ENCODE measurements at places on chromosomes 11 and 22.
A peak's percentile ranks its signal among the peaks of the same experiment; 100 is the strongest.

GRCh38 chr11:3616721-3617460 is 24.9 kb downstream of the ART5 start:
- no peak for DNase-seq

DNA sequence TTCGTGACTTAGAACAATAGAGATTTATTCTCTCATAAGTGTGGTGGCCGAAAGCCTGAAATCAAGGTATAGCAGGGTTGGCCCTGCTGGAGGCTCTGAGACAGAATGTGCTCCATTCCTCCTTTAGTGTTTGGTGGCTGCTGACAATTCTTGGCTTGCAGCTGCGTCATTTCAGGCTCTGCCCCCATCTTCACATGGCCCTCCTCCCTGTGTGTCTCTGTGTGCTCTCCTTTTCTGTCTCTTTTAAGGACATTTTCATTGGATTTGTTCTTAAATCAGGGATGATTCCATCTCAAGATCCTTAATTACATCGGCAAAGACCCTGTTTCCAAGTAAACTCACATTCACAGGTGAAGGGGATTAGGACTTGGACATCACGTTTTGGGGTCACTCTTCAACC is 10.2 kb upstream of the APOL6 start:
- no peak for DNase-seq

GRCh38 chr11:107545101-107545514 is 20.4 kb downstream of the ALKBH8 start:
- no peak for DNase-seq

DNA sequence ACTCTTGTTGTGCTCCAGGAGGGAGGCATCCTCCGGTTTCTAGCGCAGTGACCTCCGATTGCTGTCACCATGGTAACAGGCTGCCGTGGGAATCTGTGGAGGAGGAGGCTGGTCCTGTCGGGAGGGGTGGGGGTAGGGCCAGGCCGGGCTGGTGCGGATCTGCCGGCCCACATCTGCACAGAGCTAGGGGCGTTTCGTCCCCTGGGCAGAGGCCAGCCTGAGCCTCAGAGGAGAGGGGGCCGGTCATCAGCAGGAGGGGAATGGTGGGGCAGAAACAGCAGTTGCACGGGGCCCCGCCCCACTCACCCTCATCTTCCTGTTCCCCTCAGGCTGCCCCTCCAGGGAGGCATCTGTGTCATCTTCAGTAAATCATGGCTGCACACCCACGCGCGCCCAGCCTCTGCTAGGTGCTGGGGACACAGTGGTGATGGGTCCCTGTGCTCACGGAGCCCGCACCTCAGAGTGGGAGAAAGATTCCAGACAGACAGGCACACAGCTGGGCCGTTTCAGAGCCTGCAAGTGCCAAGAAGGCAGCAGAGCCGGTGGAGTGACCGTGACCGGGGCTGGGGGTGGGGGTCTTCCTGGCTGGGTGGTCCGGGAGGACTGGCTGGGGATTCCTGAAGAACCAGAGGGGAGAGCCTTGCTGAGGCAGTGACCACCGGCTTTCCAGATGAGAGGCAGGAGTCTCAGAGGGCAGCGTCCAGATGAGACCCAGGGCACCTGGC is 120.5 kb downstream of the CACNA1I start:
- no peak for DNase-seq

GRCh38 chr22:16847271-16847670 is 22.1 kb upstream of the XKR3 start:
- DNase-seq, result no peak

DNA sequence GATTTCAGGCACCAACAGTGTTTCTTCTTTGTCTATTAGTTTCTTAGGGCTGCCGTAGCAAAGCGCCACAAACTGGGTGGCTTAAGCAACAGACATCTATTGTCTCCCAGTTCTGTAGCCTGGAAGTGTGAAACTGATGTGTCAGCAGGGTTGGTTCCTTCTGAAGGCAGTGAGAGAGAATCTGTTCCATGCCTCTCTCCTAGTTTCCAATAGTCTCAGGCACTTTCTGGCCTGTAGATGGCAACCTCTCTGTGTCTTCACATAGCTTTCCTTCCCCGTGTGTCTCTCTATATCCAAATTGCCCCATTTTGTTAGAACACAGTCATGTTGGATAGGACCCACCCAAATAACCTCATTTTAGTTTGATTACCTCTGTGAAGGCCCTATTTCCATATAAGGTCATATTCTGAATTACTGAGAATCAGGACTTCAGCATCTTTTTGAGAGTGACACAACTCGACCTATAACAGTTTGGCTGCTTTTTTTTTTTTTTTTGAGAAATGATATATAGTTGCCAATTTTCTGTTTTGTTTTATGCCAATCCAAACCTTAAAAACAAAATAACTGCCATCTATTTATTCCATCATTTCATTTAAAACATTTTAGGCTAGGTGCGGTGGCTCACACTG is 108.2 kb downstream of the SLC36A4 start:
- DNase-seq, result no peak

DNA sequence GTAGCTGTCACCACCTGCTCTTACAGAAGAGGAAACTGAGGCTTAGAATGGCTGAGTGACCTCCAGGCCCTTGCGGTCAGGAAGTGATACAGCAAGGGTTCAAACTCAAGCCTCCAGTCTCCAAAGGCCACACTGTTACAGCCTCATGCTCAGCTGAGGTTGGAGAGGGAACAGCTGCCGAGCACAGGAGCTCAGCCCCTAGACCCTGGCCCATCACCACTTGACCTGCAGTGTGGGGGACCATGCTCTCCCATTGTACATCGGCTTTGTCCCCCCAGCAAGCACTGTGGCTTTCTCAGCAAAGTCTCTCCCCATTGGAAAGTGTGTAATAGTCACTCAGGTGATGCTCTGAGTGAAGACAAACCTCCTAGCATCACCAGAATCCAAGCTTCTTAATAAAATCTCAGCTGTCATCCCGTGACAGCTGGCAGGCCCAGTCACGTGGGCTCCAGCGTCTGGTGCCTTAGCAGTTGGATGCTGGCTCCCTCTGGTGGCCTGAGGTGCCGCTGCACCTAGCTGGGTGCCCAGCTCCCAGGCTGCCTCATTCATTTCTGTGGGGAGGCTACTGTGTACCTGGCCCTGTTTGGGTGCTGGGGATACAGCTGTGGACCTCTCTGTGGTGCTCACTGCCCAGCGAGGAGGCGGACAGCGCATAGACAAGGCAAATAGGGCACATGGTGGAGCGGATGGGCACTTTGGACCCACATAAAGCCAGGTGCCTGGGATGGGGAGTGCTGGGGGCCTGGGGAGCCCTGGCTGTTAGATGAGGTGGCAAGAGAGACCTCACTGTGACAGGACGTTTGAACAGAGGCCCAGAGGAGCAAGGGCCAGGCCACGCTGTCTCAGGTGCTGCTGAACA is 19.1 kb upstream of the MYRF start:
- peak; percentile 57 for DNase-seq

- no peak for DNase-seq
Observed at GRCh38 chr22:48944751-48945620, 882.7 kb downstream of the BRD1 start.

DNA sequence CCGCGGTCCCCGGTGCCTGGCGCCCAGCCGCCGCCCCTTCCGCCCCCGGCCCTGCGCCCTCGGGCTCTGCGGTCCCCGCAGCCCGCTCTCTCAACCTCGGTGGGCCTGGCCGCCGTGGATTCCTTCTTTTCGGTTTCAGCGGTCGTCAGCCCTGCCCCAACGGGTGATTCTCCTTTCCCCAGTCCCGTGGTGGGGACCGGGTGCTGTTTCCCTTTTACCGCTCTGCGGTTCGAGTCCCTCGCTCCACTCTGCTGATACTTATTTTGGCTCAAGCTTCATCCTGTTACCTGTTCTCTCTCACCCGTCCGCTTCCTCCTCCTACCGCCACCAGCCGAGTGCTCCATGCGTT is 494 bp downstream of the ZDHHC5 start:
- DNase-seq, result no peak

GRCh38 chr11:61309141-61309540 is 14.0 kb upstream of the VWCE start:
- no peak for DNase-seq

GRCh38 chr22:44571566-44572413 is 73.8 kb upstream of the RTL6 start:
- no peak for DNase-seq

DNA sequence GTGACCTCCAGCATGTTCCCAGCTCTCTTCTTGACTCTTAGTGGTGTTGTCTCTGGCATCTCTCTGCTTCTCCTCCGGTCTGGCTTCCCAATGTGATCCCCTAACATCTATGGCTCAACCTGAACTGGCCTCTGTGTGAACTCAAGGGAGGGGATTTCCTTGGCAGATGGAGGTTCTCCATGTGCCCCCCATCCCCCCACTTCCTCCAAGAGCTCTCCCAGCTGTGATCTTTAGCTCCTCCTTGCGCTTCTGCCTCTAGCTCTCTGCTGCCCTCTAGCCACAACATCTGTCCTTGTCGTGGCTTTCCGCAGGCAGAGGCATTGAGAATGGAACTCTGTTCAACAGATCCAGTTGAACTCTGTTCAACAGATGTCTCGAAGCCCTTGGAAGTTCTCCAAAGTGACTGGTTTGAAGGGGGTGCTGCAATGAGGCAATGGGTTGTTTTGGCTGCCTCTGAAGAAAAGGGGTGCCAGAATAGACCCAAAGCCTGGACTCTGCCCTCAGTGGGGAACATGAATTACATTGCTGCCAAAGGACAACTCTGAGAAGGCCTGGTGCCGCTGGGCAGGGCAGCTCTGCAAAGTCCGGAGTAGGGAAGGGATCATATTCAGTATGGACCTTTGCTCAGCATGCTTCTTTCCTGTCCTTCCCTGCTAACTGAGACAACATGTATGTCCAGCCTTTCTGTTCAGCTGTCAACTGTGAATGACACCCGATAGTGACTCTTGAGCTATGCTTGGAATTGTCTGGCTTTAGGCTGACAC is 61.9 kb downstream of the ADM start:
- peak; percentile 20 for DNase-seq

DNA sequence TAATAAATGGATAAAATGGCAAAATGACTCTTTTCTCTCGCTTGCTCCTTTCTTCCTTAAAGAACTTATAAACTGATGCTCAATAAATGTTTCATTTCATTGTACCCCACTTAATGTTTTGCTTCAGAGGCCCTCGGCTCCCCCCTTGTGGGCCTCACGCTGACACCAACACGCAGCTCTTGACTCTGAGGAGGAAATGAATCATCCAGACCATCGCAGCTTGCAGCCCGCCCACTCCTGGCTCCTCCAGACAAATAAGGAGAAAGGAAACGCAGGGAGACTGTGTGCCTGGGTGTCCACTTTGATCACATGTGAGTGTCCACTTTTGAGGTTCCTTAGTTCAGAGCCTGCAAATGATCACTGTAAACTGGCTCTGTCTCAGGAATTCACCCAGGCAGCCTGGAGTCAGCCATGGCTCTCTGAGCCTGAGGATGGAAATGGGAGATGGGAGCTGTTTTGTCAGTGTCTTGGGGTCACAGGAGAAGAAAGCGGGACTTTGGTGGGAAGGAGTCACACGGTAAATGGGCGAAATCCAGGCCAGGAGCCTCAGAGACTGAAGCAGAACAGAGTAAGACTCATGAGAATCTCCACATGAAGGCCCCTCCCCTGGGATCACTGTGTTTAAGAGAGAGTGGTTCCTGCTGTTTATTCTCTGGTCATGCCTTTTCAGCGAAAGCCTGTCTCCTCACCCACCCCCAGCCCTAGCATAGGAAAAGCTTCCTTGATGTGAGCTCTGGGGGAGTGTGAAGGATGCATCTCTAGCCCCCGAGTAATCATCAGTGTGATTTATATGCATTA is 96.5 kb downstream of the CWC15 start:
- no peak for DNase-seq

DNA sequence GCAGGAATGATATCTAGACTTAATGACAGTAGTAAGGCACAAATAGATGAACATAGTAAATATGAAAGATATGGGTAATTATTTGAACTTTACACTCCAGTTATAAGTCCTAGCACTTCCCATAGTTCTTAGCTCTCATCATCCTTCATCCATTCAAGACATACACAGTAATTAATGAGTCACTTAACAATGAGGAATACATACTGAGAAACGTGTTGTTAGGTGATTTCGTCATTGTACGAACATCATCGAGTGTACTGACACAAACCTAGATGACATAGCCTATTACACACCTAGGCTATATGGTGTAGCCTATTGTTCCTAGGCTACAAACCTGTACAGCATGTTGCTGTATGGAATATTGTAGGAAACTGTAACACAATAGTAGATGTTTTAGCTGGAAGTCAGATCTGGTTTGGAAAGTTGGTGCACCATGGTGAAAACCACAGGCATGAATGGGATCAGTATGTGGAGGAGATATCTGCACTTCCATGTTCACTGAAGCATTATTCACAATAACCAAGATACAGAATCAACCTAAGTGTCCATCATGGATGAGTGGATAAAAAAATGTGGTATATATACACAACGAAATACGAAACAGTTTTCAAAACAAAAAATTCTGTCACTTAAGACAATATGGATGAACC is 229.9 kb upstream of the PITPNB start:
- no peak for DNase-seq

- no peak for DNase-seq
Observed at GRCh38 chr11:93974759-93975158, 46.4 kb upstream of the HEPHL1 start.

DNA sequence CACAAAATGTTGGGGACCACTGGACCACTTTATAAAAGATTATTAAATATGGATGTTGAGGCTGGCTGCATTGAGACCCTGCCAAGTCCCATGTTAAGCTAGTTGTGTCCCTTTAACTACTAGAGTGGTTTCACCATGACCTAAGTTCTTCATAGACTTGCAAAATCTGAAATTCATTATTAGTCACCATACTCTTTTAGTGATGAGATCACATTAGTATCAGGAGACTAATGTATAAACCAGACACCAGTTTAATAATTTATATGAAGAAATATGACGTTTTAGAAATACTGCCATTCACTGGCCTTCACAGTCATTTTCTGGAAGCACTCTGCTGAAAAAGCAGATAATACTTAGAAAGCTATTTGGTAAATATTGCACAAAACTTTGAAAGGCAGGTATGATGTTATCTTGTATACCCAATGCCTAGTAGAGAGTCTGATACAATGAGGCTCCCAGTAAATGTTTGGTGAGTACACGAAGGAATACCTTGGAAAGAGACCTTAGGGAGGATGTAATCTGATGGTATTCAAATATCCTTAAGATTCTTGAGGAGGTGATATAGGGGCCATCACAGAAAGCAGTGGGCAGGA is 728.2 kb upstream of the ANO5 start:
- DNase-seq, result no peak

GRCh38 chr11:74951226-74951625 is 2.2 kb downstream of the SPCS2 start:
- no peak for DNase-seq

GRCh38 chr22:30265823-30266444 is 717 bp downstream of the OSM start:
- DNase-seq, result no peak

DNA sequence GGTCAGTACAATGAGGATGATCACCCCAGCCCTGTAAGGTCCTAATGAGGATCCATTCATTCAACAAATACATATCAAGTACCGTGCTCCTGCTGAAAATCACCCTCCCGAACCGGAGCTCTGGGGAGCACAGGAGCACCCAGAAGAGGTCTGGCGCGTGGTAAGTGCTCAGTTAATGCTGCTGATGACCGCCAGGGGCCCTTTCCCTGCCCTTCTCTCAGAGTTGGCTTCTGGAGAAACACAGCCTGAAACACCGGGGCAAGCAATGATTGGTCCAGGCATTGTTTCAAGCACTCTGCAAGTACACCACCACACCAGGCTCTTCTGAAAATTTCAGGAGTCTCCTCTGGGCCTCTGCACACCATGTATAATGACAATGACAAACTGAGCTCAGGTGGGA is 3.8 kb upstream of the CCDC86 start:
- no peak for DNase-seq
